ENCODE measurements at places on chromosomes 3 and 15. TPM values are rescaled to one million over a fixed set of nuclear protein-coding genes. Genes with fewer than 3 reads are reported as not detected.

DNAJC13 gene
- total RNA-seq = 88.2 TPM

NPAP1 gene
- 0.27 TPM for total RNA-seq

RBM6 gene
- 173 TPM for total RNA-seq

RETNLB gene
- not detected for total RNA-seq

EPHA6 gene
- total RNA-seq = 22.0 TPM

PRICKLE2 gene
- 126 TPM for total RNA-seq
